ENCODE measurements at places on chromosomes 16 and 17.
A peak's percentile ranks its signal among the peaks of the same experiment; 100 is the strongest.

DNA sequence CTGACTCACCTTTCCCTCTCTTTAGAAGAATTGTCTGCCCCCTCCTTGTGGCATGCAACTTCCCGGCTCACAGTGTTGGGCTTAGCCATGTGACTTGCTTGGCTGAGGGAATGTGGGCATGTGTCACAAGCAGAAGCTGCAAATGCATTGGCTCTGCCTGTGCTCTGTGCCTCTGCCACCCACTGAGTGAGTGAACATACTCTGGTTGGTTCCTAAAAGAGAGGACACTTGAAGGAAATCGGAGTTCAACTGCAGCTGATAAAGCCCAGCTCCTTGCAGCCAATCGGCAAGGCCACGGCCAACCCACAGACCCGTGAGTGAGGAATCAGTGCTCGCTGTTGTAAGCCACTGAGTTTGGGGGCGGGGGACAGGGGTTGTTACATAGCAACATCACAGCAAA lies 10.9 kb upstream of the GINS2 start:
- no peak for DNase-seq

DNA sequence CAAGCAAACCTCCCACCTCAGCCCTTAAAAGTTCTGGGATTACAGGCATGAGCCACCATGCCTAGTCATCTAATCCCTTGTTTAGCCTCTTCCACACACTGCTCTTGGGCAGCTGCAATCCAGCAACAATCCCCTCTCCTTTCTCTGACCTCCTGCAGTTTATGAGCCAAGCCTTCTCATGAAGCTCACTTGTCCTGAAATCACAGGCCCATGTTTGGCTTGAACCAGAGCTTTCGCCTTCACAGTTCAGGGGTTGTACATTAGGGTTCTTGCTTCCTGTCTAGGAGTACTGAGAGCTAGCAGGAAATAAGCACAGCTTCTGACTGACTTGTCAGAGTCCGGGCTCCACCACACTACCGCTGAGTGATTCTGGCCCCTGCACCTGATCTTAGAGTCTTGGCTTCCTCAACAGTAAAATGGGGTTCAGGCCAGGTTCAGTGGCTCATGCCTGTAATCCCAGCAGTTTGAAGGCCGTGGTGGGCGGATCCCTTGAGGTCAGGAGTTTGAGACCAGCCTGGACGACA lies 16.3 kb downstream of the ERAL1 start:
- DNase-seq: no peak

DNA sequence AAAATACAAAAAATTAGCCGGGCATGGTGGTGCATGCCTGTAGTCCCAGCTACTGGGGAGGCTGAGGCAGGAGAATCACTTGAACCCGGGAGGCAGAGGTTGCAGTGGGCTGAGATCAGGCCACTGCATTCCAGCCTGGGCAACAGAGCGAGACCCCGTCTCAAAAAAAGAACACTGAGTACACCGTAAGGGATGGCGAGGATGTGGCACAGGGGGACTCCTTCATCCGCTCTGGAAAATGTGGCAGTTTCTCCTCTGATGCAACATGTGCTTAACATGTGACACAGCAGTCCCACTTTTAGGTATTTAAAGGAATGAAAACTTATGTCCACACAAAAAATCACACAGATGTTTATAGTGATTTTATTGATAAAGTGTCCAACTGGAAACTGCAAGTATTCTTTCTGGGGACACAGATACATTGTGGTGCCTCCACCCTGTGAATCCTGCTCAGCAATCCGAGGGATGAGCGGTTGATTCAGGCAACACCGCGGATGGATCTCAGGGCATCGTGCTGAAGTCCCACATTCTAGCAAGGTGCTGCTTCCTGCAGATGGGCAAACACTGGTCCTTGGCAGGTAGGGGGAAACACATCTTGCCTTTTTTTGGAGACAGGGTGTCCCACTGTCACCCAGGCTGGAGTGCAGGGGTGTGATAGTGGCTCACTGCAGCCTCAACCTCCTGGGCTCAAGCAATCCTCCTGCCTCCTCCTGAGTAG lies 3.5 kb upstream of the C16orf95 start:
- no peak for DNase-seq

DNA sequence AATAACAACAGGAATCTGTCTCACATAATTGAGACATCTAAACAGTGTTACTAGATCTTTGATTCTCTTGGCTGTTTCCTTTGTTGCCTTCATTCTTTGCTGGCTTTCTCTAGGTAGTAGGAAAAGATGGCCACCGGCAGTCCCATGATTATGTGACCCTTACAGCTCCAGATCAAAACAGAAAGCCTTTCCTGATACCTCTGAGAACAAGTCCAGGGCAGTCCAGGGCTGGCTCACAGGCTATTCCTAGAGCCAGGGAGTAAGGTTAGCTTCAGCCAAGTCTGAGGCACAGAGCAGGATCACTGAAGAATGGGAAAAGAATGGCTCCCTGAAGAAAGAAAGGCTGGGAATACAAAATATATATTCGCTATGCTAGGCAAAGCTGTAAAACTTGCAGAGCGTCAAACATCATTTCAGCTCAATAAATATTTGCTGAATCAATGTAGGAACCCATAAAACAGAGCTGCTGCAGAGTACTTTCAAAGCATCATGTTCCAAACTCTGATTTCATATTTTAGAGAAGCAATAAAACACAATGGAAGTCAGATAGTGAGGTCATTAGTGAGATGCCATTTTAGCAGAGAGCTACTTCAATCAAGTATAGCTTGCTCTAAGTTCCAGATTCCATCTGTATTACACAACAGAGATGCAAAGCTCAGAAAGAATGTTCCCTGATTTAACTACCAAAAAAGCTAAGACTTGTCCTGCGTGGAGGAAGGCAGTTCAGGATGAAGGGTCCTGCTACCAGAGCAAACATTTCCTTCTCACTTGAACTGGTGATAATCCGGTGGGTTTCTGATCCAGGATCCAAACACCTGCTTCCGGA lies 23.4 kb downstream of the ADAT1 start:
- DNase-seq: no peak

DNA sequence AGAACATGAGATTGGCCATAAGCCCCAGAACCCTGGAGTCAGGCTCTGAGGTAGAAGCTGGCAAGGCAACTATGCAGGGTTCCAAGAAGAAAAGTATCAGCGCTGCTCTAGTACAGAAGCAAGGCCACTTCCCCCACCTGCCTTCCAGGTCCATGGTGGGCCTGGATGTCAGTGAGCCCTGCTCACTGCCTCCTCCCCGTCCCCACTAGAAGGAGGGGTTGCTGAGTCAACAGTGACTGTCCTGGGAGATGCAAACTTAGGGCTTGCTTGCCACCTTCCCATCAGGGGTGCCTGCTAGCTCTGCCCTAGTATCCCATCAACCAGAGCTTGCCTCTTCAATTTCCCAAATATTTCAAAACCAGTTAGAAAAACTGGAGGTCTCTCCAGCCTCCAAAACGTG lies 29.6 kb upstream of the SREBF1 start:
- DNase-seq: no peak

DNA sequence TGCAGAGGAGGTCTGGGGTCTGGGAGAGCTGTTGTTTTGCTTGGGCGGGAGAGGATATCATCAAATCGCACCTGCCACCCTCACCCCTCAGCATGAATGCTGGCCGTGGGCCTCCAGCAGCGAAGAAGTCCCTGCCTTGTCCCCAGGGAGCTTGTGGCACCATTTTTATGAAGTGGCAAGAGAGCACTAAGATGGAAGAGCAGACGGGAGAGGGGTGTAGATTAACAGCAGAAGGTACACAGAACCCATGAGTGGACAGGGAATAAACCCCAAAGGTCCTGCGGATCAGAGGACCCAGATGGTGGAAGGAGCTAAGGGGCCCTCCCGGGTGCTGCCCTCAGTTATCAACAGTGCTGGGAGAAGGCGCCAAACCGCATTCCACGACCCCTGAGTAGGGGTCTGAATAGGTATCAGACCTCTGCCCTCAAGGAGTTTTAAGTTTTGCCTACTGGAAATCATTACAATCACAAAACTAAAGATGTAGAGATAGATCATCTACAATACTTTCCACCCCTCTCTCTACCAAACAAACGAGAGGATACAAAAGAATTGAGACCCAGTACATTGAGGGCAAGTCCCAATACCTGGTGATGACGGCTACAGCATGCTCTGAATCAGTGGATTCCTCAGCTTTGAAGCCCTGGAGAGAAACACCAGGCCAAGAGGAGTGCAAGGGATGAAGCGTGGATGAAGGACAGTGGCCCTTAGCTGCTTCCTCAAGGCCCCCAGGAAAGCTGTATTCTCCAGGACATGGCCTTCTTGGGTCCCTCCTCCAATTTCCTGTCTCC lies 60.2 kb downstream of the CCDC182 start:
- DNase-seq: no peak

- no peak for DNase-seq
Measured at GRCh38 chr16:10641953-10642949, 52.5 kb downstream of the TEKT5 start.

DNA sequence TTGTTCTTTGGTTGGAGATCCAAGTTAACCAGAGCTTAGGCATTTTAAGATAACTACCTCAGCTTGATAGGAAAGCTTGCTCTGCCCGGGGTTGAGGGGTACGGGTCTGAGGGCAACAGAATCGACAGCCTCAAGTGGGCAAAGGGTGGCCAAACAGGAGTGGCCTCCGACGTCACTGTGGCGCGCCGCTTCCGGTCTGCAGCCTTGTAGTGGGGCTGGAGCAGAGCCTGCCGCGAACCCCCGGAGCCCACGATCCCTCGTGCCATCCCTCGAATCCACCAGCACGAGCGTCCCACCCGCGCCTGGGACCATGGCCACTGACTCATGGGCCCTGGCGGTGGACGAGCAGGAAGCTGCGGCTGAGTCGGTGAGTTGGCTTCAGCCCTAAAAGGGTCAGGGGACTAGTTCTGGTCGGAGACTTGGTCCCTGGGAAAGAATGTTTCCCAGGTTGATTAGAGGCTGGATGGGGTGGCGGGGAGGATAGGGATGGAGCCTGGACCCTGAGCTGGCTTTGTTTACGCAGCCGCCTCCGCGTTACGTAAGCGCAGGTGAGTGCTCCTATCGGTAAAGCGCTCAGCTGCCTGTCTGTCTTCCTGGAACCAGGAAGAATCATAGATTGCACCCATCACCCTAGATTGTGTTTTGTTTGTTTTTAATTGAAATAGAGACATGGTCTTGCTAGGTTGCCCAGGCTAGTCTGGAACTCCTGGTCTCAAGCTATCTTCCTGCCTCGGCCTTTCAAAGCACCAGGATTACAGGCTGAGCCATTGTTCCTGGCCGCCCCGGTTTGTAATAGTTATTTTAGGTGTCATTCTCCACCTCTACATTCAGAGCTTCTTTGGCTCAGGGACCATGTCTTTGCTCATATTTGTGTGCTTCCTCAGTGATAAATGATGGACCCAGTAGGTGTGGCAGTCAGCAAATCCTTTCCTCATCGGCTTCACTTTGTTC lies at the start of gene DDX19B:
Gene DDX19B, plus strand, starts transcription at position 199 of the 951 bp plus-strand sequence. Its CDS starts 112 bp downstream, at position 311.
- peak; percentile 73 for DNase-seq

DNA sequence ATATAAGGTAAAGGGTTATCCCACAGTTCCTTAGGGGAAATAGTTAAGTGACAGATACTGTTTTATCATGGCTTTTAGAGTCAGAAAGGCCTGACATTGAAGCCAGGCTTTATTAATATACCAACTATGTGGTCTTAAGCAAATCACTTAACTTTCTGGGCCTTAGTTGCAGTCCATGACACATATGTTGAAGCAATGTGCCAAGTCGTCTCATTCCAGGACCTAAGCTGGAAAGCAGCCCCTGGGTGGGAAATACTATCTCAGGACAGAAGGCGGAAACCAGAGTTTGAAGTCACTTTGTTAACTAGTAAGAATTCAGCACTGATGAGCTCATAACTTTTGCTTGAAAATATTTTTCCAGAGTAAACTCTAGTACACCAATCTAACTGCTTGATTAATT lies 80.0 kb downstream of the USP32 start:
- DNase-seq: no peak

DNA sequence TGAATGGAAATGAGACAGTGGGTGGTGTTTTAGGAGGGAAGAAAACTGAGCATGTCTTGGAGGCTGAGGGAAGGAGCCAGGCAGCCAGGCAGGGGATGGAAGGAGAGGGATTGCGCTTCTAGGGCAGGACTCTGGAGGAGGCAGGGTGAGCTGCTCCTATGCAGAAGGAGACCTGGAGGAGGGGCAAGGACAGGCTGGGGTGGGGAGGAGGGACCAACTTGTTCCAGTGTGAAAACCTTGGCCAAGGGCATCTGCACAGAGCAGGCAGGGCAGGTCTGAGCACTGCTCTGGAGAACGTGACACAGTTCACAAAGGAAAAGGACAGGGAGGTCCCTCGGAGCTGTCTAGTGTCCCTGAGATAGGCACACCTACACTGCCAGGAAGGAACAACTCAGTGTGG lies 5.5 kb downstream of the GALK1 start:
- no peak for DNase-seq

GRCh38 chr17:79414793-79415211 lies 196.0 kb downstream of the RBFOX3 start:
- DNase-seq: no peak

DNA sequence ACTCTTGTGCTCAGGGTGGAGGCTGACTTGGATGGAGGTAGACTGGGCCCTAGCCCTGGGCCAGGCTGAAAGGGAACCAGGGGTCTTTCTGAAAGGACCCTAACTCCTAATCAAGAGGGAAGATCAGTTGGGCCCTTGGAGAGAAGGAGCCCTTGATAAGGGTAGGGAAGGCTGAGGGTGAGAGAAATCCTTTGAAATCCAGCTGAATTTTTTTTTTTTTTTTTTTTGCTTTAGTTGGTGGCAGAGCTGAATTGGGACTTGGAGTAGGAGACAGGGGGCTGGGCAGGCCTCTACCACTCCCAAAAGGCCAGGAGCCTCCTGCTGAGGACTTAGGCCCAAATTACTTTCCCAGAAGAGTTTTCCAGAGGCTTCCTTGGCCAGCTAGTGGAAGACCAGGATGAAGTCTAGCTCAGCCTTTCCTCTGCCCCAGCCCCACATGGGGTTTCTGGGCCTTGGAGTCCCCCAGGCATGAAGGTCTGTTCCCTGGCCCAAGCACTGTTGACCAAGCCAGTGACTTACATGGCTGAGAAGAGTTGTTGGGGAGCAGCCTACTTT lies 643 bp upstream of the HOXB3 start:
- DNase-seq: no peak

GRCh38 chr17:70878879-70879278 lies 709.5 kb downstream of the KCNJ2 start:
- DNase-seq: no peak

GRCh38 chr17:47686276-47686635 lies 7.7 kb upstream of the TBKBP1 start:
- no peak for DNase-seq

- no peak for DNase-seq
Measured at GRCh38 chr16:79062821-79063220, 537.7 kb downstream of the MAF start.

- DNase-seq: peak; percentile 86
Measured at GRCh38 chr16:785563-786535, 2.3 kb downstream of the RPUSD1 start.

DNA sequence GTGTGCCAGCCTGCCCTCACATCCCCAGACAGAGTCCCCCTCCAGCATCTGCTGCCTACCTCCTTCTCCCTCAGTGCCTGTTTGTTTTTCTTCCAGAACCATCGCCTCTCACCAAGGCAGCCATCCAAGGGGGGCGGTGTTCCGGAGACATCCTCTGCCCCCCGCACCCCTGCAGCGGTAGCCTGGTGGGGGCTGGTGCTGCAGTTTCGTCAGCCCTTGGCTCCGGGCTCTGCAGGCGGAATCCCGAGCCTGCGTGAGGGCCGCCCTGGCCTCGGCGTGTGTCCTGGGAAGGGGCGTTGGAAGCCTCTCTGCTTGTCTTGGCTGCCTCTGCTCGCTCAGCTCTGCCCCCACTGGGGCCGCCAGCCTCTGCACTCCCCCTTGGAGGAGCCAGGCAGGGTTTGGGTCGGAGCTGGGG lies 126.0 kb upstream of the CIBAR2 start:
- no peak for DNase-seq

GRCh38 chr17:81993729-81994592 lies 16.5 kb downstream of the ASPSCR1 start:
- DNase-seq: no peak

All from stimulated activated CD4-positive, alpha-beta T cell treated with anti-CD3 and anti-CD28 coated beads, Interleukin-2, amount 100 ng/mL, for 24 hours (primary cell).